Breast epithelium (tissue), 4 donors: ENCODE measurements at places on chromosomes 16 and 17.

GRCh38 chr16:50900391-50900942 lies 158.6 kb downstream of the CYLD start:
- no peak for DNase-seq

GRCh38 chr17:12395733-12396354 lies 269.8 kb upstream of the MYOCD start:
- no peak for DNase-seq

GRCh38 chr16:89074803-89075688 lies 18.6 kb upstream of the ACSF3 start:
- DNase-seq: no peak

GRCh38 chr17:33696102-33696501 lies 403.0 kb upstream of the ASIC2 start:
- no peak for DNase-seq

DNA sequence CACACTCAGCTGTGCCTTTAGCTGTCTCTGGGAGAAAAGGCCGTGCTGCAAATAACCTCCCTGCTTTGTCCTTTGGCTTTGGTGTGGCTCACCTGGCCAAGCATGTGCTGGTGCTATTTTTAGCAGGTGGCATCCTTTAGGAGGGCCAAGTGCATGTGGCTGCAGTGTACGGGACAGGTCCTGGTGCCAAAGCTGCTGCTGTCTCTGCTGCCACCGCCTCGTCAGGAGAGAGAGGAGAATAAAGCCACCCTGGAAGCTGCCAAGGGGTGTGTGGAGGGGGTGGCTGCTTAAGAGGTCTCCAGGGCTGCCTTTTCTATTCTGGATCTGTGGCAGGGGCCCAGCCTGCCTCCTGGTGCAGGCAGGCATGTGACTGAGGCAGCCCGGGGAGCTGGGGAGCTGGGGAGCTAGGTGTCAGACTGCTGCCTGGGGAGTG lies 6.2 kb downstream of the AKAP1 start:
- no peak for DNase-seq

DNA sequence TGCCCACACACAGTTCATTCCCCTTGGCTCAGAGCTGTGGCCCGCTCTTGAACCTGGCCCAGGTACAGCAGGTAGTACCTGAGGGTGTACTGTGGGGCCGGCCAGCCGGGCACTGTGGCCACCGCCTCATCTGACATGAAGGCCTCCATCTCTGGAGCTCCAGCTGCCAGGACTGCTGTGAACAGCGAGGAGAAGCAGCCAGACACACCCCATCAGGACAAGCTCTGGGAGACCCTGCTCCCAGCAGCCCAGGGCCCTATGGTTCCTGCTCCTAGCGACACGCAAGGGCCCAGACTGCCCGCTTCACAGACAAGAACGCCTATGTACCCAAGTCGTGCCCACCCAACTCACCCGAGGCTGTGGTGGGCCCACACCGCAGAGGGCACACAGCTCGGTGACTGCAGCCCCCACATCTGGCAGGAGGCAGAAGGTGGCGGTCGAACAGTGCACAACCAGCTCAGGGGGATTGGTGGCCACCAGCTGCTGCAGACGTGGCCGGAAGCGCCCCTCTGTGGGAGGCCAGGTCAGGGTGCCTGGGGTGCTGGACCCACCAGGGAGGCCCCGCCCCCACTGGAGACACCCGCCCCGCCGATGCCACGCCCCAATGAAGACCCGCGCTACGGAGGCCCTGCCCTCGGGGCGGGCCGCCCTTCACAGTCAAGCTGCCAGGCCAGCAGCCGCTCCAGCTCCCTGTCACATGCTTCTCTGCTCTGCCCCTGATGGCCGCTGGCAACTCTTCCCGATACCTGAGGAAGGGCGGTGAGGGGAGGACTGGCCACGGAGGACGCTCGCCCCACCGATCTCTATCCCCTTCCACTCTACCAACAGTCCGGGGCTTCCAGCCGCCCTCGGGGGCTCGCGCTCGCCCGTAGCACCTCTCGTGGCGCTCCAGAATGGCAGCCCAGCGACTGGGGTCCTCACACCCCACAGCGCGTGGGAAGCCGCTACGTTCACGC lies 1.1 kb upstream of the STUB1 start:
- DNase-seq: peak; percentile 73

DNA sequence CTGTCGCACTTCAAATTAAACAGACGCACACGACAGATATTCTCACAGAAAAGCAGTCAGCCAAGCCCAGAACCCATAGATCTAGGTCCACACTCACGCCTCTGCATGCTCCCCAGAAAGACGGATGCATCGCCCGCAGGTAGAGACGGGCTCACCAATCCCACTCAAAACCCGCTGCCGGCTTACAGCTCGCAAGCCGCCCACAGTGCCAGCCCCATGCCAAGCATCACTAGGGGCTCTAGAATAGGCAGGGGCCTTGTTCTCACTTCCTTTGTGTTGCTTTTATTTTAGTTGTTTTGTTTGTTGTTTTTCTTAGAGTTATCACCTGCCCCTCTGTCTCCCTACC lies 336 bp upstream of the BMERB1 start:
- no peak for DNase-seq

- DNase-seq: no peak
Measured at GRCh38 chr16:50265716-50266336, 525 bp upstream of the ADCY7 start.

DNA sequence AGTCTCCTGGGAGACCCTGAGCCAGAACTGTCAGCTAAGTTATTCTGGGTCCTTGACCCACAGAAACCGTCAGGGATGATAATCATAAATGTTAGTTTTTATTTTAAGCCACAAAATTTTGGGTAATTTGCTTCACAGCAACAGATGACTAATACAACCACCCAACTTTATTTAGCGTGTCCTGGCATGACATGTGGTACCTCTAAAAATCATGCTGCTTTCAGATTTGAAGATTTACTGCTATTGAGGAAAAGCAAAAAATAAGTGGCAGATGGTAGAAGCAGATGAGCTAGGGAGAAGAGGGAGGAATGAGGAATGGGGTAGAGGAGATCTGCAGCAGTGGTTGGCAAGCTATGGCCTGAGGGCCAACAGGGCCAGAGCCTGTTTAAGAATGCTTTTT lies 90.4 kb downstream of the TMEM100 start:
- no peak for DNase-seq

GRCh38 chr17:78529251-78529650 lies 47.9 kb downstream of the DNAH17 start:
- no peak for DNase-seq

DNA sequence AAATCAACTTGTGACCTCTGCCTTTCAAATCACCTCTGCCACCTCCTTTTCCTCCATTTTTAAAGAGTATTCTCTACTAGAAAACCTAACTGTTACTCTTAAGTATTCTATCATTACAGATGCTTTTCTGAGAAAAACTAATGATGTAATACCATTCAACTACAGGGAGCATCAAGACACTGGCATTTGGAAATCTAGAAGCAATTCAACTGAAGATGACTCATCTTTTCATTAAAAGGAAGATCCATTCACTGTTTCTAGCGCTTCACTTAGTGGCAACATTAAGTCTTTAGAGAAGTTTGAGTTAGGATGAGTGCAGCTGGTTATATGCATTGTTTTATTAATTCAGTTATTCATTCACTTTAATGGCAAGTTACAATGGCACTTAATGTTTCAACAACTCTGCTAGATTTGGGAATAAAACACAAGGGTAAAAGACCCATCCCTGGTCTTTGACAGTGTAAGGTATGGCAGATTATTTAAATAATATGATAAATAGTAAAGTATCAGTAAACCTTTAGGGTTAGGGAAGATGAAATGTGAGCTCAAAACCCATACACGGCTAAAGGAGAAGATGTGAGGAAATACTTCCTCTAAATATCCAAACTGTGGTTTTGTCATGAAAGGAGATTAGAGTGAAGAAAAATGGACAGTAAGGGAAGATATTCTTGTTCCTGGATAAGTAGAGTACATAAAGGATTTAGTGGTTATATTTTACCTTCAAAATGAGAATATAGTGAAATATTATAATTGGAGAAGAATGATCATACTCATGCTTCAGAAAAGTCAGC lies 61.7 kb downstream of the KCNJ2 start:
- no peak for DNase-seq
